Stimulated activated CD4-positive, alpha-beta T cell treated with anti-CD3 and anti-CD28 coated beads, Interleukin-4, amount 100 ng/mL, for 24 hours (primary cell): ENCODE measurements at places on chromosomes 7 and 10.
A peak's percentile ranks its signal among the peaks of the same experiment; 100 is the strongest.

DNA sequence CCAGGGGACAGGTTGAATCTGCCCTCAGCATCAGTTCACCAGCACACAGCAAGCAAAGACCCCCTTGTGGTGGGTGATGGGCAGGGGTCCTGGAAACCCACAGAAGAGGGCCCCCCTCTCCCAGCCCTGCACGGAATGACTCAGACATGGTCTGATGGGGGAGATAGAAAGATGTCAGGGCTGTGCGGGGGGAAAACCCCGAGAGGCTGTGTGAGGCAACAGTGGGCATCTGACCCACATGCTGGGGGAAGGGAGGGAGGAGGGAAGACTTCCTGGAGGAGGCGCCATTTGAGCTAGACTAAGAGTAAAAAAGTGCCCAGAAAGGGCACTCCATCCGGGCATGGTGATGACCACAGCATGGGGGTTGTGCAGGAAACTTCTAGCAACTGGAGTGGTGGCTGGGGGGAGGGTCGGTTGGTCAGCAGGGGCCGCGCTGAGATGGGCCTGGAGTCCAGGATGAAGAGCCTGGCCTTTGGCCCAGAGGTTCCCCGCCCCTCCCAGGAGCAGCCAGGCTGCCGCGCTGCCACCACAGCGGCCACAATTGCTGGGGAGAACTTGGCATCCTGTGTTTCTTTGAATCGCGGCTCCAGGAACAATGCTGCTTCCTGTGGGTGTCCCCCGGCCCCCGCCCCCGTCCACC lies 2.5 kb downstream of the LFNG start:
- peak; percentile 73 for DNase-seq

- DNase-seq = no peak
Observed at GRCh38 chr7:40301486-40302068, 166.8 kb downstream of the SUGCT start.

GRCh38 chr7:91055219-91055618 lies 209.0 kb upstream of the FZD1 start:
- no peak for DNase-seq

DNA sequence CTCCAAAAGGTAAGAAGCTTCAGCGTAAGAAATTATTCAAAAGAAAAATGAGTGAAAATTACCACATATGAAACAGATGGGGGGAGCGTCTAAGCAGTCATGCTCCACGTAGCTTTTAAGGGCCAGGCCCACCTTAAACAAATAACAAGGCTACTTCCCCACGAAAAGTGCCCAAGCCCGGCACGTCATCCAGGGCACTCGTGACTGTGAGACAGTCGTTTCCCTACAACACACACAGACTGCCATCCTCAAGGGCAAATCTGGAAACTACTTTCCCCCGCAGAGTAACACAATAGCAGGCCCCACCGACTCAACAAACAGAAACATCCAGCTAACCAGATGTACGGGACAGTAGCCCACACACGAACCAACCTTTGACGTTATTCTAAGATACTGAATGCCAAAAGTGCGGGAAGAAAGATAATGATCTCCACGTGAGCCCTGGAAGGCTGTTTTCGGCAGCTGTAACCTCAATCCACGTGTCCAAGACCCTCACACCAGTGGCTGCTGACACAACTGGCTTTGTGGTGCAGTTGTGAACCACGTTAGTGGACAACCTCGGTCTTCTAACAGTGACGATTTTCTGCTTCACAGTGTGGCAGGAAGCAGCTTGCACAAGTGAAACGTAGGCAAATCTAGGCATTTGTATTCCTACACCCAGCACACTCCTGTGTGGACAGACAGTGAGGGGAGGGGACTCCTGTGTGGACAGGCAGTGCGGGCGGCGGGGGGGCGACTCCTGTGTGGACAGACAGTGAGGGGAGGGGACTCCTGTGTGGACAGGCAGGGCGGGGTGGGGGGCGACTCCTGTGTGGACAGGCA lies 251.7 kb downstream of the ZMYND11 start:
- DNase-seq = no peak

GRCh38 chr10:49240946-49241345 lies 52.8 kb upstream of the TMEM273 start:
- DNase-seq = no peak

GRCh38 chr7:128155100-128155740 lies 85.9 kb upstream of the LEP start:
- DNase-seq = no peak

DNA sequence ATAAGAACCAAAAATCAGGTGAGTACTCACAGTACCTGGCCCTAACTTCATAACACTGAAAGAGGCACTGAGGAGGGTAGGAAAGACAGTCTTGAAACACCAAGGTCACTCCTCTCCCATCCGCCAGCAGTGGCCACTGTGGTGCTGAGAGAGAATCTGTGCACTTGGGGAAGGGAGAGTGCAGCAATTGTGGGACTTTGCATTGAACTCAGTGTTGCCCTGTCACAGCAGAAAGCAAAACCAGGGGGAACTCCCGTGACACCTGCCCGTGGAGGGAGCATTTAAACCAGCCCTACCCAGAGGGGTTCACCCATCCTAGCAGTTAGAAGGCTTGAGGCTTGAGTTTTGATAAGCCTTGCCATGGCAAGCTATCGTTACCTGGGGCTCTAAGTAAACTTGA lies 35.2 kb upstream of the MAP3K8 start:
- DNase-seq = no peak
